CD4-positive, alpha-beta T cell treated with Interferon alpha-2 for 1 hour (primary cell): ENCODE measurements at places on chromosomes 11 and 22.

- DNase-seq, result no peak
These were observed 6.0 kb downstream of the CFL1 start for GRCh38 chr11:65851811-65852507.

DNA sequence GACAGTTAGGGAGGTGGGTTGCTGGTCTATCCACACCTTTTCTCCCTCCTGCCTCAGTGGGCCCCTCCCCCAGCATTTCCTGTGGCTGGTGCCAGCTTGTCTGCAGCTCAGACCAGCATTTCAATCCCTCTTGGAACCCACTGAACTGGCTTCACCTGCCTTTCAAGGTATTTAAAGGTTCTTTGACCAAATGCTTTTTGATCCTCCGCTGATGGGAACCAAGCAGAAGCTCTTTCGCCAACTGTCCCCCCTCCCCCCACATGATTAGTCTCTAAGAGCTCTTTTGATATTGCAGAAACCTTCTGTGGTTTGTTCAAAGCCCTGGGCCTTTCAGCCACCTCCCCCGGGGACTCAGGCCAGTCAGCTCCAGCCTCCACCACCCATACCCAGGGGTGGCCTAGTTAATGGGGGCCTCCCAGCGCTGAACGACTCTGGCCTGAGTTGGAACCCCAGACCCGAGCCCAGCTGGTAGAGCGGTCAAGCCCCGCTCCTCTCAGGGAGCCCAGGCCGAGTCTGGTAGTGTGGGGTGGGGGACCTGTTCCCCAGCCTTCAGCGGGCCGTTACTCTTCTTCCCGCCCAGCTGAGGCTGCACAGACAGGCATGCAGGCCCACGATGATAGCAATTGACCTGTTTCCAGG, 6.0 kb upstream of the SYT7 start:
- DNase-seq, result no peak

DNA sequence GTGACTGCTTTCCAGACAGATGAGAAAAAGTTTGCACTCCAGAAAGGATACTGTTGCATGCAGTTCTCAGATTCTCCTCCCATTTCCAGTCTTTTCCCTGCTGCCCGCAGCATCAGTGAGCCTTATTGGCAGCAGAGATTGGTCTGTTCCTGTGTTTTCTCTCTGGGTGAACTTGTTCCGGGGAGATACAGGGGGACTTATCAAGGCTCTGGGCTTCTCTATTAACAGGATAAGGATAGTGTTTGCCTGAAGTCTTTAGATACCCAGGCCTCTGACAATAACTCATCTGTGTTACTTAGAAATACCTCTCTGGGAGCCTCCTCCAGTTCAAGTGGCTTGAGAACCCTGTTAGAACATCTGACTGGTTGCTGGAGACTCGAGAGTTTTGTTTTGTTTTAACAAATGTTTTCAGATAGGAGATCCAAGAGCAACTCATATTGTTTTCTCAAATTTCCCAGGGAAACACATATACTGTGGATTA, 154.7 kb downstream of the BLID start:
- DNase-seq, result no peak

GRCh38 chr11:93689240-93689639, 27.8 kb downstream of the CEP295 start:
- no peak for DNase-seq

DNA sequence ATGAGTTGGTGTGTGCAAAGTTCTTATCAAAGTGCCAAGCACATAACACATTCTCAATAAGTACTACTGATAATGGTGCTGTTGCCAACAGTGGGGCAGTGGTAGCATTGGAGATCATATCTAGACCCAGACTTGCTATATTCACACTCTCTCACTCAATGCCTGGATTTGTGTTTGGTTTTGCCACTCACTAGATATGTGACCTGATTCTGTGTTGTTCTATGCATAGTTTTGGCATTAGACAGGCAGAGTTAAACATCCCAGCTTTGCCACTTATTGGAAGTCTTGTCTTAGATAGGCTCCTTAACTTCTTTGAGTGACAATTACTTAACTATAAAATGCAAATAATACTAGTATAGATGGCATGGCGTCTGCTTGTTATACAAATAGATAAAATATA, 642.6 kb upstream of the CCDC179 start:
- no peak for DNase-seq

DNA sequence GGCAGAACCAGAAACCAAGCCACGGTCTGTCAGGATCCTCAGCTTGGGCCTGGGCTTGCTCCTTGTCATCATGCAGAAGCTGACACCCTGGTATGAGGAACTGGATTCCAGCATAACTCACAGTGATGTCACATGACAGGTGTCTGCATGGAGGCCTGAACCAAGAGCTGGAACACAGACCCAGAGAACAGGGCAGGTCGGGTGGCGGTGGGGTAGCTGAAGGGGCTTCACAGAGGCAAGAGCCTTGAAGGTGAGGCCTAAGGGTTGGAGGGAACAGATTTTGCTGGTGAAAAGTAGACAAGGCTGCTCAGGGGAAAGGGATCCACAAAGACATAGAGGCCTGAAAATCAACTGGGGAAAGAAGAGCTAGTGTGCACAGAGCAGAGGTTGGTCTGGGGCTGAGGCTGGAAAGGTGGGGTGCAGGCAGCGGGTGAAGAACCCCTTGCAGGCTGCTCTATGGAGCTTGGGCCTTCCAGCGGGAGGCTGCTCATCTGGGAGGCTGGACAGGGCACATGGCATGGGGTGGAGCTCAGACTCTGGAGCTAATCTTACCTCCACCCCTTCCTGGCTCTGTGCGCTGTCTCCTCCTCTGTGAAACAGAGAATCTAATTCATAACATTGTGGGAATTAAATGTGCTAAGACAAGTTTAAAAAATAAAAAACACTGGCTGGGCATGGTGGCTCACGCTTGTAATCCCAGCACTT, 18.4 kb upstream of the RPS3 start:
- DNase-seq, result no peak

DNA sequence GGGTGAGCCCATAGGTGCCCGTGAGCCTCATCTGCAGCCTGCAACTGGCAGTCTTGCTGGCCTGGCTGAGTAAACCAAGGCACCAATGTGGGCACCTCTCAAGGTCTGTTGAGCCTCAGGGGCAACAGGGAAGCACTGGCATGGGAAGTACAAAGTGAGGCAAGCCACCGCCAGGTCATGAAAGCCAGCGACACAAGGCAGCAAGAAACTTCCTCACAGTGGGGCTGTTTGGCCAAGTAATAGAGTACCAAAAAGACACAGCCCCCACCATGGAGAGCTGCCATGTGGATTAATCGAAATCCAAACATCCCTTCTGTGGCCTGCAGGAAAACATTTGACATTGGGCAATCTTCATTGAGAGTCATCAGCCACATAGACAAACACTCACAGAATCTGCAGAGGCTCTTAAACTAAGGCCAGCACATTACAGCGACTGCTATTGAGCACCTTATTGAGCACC, 43.6 kb upstream of the FIBIN start:
- no peak for DNase-seq

DNA sequence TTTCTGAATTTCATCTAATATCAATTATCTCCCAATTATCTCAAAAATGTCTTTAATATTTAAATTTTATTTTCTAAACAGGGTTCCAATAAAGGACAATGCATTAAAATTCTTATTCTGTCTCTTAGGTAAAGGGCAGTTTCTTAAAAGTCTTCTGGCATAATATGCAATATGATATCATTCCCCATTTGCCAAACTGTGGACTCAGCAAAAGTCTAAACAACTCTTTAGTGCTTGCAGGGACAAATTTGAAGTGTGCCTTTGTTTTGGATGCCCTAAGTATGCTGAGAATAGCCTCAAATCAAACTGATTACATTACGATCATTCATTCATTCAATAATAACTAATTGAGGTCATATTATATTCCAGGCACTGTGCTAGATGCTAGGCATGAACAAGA, 281.0 kb upstream of the KIRREL3 start:
- no peak for DNase-seq

- no peak for DNase-seq
These were observed 261.4 kb downstream of the DDX10 start for GRCh38 chr11:108926171-108926840.

DNA sequence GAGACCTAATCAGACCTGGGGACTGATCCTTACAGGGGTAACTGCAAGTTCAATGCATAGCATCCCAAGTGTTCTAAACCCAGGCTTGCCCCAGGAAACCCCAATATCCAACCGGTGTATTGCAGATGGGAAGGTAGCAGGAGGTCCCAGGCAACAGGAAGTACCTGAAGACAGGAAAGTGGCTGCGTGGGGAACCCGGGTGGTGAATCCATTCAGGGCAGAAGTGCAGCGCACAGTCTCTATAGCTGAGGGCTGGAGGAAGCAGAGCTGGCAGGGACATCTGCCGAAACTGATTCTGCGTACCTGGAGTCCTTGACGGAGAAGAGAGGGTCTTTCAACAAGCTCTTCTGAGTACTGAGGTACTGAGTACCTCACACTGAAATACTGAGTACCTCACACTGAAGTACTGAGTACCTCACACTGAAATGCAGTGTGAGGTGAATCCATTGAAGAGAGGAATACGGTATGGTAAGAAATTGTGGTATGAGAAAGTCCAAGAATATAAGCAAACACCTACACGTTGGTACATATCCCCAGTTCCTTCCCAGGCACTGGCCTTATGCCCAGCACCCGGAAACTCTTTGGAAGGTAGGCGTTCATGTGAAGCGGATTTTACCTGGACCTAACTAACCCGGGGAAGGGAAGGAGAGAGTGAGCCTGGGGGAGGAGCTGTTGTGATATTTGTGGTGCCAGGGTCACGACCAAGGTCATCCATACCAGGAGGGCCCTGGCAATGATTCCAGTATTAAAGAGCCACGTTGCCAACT, 20.1 kb downstream of the SCN4B start:
- no peak for DNase-seq

GRCh38 chr11:26231252-26231661, 100.7 kb upstream of the ANO3 start:
- no peak for DNase-seq

DNA sequence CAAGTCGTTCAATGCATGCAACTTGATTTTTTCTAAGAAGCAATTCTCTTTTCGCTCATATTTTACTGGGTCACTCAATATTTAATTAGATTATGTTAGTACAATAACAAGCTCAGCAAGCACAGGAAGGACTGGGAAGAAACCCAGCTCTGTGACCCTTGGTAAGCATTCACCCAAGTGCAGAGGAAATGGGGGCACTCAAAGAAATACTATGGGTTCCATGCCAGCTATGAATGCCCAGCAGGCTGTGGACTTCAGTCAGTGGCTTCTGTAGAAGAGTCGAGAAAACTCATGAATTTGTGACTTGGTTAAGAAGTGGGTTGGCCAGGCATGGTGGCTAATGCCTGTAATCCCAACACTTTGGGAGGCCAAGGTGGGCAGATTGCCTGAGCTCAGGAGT, 123.6 kb downstream of the GALNT18 start:
- DNase-seq, result no peak

- no peak for DNase-seq
These were observed 31.9 kb downstream of the MYH9 start for GRCh38 chr22:36355894-36356293.

GRCh38 chr11:66852466-66853241, 4.2 kb upstream of the LRFN4 start:
- no peak for DNase-seq
